Occipital lobe (tissue), 3 donors: ENCODE measurements at places on chromosomes 2 and 18.

- DNase-seq: no peak
These were observed 223.5 kb downstream of the AGPS start for GRCh38 chr2:177616066-177616465.

DNA sequence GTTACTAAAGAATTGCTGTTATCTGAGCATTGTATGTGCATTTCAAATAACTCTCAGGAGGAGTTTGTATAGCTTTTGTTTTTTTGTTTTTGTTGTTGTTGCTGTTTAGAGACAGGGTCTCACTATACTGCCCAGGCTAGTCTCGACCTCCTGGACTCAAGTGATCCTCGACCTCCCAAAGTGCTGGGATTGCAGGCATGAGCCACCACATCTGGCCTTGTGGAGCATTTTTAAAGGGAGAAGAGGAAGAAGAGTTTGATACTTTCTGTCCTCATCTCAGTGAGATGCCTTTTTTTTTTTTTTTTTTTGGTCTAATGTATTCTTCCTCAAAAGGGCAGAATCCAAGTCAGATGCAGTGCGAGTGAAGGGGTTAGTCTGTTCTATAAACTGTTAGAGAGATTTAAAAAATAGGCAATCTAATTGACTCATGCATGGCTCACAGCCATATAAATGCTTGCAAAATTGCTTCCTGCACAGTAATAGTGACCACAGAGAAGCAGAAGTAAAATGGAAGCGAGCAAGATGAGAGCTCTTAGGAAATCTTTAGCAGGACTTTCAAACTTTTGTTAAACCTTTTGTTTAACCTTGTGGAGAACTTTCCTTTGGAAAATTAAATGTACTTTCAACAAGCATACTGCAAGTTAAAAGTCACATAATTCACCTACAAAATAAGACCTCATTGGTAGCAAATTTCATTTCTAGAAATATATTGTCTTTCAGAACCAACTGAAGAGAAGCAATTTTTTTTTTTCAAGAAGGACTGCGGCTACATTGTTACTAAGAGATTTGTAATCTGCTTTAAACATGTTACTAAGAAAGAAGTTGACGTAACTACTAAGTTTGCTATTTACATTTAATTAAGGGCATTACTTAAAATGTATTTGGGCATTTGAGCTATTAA, 52.3 kb upstream of the ROCK1 start:
- no peak for DNase-seq

DNA sequence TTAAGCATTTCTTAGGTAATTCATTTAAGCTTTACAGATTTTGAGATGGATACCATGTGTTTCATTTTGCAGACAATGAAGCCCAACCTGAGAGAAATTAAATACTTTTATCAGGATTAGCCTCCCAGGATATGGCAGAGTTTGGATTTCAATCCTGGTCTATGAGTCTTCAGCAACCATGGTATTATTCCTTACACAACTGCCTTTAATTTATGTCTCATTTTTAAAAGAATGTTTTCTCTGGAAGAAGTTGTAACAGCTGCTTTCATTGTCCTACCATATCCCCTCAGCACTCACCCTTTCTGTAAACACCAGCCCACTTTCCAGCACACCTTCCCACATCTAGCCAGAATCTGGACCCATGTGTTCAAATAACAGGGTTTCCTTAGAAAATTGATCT, 863.7 kb upstream of the VRK2 start:
- no peak for DNase-seq

DNA sequence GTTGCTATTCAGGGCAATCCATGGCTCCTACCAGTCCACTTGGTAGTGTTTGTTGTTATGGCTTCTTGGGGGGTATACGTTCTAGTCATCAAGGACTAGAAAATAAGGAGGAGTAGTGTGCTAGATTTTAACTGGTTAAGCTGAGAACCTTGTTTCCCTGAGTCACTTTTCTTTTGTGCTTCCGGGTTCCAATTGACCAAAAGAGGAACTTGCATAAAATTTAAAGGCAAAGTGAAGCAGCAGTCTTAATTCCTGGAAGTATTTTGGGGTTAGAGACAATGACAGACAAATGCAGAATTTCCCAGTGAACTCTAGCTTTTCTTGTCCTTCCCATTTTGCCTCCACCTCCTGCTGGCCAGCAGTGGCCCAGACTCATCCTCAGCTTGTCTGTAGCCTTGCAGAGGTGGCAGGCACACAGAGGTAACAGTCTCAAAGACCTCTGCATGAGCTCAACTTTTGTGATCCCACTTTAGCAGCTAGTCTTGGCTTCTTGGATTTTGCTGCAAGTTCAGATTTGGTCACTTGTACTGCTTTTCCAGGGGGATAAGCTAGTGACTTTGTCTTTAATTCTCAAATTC, 1105.8 kb upstream of the NXPH2 start:
- no peak for DNase-seq

GRCh38 chr2:40434731-40435271, 17.1 kb downstream of the SLC8A1 start:
- DNase-seq: no peak

DNA sequence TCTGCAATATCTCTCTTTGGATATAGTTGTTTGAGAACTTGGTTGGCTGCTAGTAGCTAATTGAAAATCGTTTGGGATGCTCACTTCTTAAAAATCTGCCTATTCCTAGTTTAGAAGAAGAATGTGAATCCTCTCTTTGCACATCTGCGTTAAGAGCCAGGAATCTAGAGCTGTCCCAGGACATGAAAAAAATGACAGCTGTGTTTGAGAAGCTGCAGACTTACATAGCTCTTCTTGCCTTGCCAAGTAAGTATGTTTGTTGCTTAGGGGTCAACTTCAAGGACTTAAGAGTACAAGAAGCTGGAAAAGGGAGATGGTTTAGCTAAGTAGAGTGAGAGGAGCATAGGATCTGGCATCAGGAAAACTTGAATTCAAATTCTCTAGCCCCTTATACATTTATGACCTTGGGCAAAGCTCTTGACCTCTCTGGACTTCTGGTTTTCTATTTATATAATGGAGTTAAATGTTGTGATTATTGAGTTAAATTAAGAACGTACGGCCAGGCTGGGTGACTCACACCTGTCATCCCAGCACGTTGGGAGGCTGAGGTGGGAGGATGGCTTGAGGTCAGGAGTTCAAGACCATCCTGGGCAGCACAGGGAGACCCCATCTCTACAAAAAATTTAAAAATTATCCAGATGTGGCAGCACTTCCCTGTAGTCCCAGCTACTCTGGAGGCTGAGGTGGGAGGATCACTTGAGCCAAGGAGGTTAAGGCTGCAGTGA, 55.2 kb upstream of the STON1 start:
- DNase-seq: no peak

DNA sequence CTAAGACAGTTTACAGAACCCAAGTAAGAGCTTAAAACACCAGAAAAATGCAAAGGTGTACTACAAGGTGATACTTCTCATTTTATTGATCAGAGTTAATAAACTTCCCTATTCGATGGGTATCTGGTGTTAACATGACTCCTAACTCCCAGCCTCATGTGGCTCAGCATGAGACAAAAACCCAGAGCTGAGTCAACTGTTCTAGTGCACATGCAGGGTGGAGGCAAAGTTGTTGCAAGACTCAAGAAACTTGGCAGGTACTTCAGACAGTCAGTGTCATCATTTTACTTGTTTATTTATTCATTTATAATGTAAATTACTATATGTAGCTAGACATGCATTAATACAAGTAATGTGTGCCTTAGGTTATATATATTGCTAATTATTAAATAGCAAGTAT, 216.6 kb upstream of the DSEL start:
- no peak for DNase-seq
